ENCODE measurements at places on chromosomes 5 and 9.

- no peak for DNase-seq
These were observed 16.5 kb upstream of the RLN2 start for GRCh38 chr9:5321058-5321457.

GRCh38 chr5:109700516-109701153 is 10.9 kb downstream of the MAN2A1 start:
- DNase-seq: no peak

- DNase-seq: no peak
These were observed 6.1 kb upstream of the AP3B1 start for GRCh38 chr5:78300464-78301045.

GRCh38 chr5:43061352-43062075 is 21.4 kb upstream of the ANXA2R start:
- no peak for DNase-seq

- no peak for DNase-seq
These were observed 56.2 kb upstream of the ZSWIM6 start for GRCh38 chr5:61275841-61276240.

DNA sequence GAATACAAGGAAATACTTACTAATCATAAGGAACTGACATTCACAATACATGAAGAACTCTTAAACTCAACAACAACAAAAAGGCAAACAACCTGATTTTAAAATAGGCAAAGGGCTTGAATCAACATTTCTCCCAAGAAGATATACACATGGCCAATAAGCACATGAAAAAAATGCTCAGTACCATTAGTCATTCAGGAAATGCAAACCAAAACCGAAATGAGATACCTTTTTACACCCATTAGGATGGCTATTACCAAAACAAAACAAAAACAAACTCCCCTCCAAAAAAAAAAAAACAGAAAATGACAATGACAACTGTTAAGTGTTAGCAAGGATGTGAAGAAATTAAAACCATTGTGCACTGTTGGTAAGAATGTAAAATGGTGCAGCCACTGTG is 104.1 kb upstream of the ZNF462 start:
- DNase-seq: no peak

DNA sequence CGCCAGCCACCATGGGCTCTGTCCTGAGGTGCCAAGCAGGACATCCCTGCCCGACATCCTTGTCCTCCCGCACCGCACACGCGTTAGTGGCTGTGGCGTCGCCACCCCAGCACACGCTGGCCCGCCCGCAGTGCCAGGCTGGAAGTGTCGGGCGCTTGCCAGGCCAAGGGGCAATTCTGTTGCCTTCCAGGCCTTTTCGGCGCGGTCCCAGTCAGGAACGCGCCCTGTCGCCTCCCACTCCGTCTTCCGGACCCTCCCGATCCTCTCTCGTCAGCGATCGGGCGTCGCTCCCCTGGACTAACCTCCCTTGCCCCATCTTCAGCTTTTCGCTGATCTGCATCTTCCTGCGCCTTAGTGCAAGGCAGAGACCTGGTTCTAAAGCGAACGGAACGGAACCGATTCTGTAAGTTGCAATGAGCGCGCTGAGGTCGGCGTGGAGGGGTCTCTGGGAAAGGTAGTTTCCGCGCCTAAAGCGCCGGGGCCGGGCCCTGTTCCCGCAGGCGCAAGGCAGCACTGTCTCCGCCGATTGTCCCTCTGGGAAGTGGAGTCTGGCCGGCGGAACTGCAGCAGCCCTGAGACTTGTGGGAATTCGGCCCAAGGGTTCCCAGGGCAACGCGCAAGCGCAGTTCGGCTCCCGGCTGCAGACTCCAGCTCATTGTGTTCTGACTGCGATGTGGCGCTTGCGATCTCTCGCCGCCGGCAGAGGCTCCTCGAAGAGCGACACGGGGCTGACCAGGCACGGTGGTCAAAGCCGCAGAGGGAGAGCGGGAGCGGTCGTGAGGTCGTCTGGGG is at the start of gene ZNF454:
ZNF454 (plus strand) TSS at position 630 of the 792 bp plus-strand sequence. CDS start 1,594 bp downstream, outside the sequence.
- DNase-seq: peak; percentile 99

- no peak for DNase-seq
These were observed 38.6 kb upstream of the FBP1 start for GRCh38 chr9:94677929-94678328.

GRCh38 chr5:11072076-11072475 is 311.0 kb upstream of the DAP start:
- DNase-seq: no peak

DNA sequence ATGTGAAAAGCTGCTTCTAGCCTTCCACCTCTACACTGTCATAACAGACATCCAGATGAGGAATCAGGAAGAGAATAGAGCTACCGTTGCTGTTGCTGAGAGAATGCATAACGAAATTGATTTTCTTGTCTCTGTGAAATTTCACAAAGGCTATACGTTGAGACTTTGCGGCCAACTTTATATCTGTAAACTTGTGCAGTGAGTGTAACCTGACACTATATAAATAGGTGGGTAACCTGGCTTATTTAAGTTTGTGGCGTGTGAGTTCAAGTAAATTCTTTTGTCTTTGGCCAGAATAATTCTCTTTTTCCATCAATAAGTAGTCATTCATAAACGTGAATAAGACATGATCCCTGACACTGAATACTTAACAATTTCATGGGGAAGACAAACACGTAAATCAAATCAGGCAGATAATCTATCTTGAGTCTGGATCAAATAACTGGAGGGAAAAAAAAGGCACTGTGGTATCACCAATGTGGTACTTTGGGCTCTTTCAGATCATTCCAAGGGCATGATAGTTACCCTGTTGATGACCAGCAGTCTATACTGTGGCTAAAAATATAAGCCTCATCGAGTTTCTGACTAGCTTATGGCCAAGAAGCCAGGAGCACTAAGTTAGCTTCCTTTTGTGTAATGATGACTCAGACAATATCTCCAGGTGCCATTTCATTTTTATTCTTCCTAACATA is 98.2 kb upstream of the RASA1 start:
- DNase-seq: no peak

DNA sequence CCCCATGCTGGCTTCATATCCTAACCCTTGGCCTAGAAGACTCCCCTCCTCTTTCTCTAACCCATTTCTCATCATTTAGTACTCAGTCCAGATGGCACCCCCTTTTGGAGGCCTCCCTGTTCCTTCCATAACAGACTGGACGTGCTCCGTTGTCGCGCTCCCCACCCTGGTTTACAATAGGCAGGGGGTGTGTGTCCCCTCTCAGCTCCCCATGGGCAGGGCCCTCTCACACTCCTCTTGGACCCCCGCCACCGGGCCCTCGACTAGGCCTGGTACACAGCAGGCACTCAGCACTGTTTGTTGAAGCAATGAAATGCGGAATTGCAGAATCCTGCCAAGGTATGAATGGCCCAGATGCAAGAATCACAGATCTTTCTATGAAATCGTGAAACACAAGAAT is 227.4 kb downstream of the FSTL4 start:
- DNase-seq: no peak

- no peak for DNase-seq
These were observed 44.3 kb upstream of the DENND4C start for GRCh38 chr9:19186232-19186631.

- no peak for DNase-seq
These were observed 83.6 kb downstream of the SMC2 start for GRCh38 chr9:104177676-104178075.

- no peak for DNase-seq
These were observed 10.6 kb downstream of the HMCN2 start for GRCh38 chr9:130276121-130276520.

DNA sequence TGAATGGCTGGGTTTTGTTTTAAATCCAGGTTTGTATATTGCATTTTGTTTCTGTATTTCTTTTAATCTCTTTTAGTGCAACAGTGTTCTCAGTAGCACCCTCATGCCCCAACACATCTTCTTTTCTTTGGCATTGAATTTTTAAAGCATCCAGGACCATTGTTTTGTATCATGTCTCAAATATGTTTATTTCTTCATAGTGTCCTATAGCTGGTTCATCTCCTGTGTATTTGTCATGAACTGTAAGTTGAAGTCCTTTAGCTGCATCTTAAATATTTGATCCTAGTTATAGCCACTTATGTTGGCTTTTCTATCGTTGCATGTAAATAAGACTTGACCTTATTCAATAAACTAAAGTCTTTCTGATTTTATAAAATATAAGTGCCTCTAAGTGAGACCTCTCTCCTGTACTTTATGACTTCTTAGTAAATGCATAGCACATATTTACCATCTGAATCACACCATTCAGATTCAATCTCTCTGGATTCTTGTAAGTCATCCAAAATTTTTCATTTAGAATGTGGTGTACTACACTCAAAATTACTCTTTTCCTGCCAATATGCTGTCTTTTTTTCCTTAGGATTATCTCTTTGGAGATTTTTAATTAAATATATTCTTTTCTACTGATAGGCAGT is 21.0 kb upstream of the ERCC6L2 start:
- no peak for DNase-seq

- DNase-seq: no peak
These were observed 24.0 kb upstream of the F2RL1 start for GRCh38 chr5:76794871-76795270.

DNA sequence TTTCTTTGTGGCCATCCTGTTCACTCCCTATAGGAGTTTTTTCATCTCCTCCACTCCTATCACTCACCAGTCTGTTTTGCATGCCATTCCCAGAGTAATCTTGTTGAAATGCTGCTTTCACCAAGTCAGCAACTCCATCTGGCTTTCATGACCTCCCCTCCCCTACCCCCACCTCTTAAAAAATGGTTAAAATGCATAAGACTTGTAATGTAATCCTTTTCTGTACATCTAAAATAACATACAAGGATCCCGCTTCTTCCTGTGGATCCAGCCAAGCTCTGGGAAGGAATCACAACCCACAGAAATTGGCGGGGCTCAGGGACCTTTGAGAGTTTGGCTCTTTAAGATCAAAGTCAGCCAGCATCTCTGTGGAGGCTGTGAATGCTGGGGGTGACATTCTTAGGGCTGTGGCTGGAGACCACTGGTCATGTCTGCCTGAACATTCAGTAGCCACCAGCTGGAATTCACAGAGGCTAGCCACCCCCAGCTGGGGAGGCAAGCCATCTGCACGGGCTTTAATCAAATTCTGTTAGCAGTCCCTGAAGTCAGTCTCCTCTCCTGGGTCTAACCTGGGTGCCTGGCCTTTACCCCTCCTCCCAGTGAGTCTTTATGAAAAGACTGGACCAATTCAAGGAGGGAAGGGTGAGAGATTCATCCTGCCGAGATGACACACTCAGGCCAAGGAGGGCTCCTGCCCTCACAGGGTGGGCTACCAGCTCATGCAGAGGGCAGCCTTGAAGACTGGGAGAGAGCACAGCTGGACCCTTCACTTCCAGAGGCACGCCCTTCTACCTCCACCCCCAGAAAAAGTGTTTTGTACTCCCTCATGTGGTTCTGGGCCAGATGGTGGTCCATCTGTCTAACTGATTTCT is 132.9 kb downstream of the LIFR start:
- no peak for DNase-seq

DNA sequence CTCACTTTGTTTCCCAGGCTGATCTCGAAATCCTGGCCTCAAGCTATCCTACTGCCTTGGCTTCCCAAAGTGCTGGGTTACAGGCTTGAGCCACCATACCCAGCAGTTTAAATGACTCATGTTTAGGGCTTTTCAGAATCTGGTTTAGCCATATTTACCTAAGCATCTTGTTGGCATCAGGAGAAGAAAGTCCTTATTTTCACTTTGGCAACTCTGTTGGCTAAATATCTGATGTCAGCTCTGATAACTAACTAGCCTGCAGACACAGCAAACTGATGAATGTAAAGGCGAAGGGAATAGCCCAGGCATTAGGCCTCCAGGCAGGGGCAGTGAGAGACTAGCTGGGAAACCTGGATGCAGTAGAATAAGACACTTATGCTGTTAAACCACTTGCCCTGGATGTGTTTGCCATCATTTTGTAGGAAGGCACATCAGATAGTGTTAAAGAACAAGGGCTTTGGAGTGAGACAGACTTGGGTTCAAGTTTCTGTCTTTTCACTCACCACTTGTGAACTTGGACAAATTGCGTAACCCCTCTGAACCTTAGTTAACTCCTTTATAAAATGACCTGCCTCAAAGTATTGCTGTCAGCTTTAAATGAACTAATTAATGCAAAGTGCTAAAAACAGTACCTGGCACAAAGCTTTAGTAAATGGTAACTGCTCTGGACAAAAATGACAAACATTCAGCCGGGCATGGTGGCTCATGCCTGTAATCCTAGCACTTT is 34.7 kb upstream of the GARNL3 start:
- DNase-seq: no peak

DNA sequence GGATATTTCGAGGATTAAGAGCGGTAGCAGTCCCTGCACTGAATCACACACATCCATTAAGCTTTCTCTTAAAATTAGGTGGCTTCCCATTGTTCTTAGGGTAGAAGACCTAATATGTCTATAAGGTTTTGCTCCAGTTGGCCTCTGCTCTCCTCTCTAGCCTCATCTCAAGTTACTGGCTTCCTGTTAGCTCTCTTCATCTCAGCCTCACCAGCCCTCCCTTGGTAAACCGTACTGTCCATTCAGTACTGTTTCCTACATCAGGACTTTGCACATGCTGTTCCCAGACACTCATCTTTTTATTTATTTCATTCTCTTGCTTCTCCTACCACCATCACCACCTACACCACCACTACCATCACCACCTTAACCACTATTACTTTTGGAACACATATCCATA is 428.6 kb downstream of the PDE4D start:
- no peak for DNase-seq

Data from D721Med (cell line).